ENCODE measurements at places on chromosomes 3 and 15.

DNA sequence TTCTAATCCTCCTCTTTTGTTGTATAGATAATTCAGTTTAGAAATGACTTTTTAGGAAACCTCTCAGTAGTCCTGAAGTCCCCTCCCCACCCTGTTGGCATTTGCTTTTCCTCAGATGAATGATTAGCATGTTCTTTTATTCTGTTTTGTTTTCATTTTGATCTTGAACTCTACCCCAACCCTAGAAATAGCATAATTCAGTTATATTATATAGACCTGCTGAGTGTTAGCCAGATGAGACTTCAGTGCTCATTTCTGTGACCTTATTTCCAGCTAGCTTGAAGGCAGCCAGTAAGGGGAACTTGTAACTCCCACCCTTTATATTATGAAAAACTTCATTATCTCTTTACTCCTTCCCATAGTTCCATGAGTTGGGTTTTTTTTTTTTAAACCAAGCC lies 41.2 kb downstream of the SNRK start:
- no peak for DNase-seq

GRCh38 chr3:179482857-179483256 lies 31.6 kb upstream of the GNB4 start:
- DNase-seq, result no peak

DNA sequence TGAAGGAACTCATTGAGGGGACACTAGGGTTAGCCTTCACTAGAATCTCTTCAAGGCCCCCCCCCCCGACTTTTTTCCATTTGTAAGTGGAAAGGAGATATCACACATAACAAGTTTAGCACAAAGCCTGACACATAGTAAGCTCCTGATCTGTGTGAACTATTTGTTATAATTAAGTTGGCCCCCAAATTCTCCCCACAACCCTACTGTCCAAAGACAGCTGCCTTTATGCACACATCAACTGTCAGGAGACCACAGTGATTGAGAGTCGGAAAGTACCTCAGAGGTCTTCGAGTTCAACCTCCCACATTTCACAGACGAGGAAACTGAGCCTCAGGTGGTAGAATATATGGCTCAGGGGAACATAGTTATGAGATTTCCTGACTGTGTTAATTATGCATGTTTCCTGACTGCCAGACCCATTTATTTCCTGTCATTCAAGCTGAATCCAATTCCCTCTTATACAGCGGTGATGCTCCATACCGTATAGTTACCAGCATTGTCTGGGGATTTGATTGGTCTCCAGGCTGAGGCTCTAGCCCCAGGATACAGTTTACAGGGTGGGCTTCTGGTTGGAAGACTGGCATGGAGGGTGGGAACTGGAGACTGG lies 227.4 kb upstream of the CMC1 start:
- DNase-seq, result no peak

DNA sequence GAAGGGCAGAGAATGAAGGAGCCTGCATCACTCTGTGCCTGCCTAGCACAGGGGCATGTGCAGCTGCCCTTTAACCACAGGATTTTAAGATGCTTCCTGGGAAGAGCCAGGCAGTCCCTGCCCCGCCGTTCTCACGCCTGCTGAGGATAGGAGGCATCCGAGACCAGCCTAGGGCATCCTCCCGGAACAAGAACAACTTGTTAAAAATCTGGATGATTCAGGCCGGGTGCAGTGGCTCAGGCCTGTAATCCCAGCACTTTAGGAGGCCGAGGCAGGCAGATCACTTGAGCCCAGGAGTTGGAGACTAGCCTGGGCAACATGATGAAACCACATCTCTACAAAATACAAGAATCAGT lies 15.2 kb downstream of the NRROS start:
- DNase-seq, result no peak

GRCh38 chr3:133535971-133536881 lies 37.3 kb upstream of the CDV3 start:
- no peak for DNase-seq

DNA sequence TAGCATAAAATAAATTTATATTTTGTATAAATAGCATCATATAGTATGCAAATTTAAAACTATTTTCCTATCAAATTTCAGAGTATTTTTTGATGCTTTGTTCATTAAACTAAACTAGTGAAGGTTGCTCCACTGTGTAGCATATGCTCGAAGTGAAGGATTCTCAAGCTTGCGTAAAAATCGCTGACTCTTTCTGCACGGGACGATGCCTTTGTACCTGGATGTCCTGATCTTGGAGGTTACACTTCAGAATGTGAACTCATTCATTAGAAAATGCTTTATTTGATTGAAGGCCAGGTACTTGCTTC lies 305.0 kb downstream of the WDR72 start:
- DNase-seq, result no peak

DNA sequence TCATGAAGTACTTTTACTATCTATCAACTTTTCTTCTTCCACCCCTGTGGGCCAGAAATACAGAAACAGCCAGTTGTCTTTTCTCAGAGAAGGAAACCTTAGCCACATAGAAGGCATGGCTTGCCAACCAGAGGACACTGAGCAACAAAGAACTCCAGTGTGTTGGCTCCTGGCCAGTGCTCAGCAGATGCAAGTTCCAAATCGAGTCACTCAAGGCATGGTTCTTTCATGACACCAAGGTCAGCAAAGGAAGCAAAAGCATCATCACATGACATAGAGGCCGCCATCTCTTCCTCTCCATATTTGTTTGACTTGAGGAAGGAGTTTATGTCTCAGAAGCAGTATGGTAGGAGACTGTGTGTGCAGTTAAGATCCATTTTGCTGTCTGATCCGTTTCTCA lies 92.2 kb downstream of the MYLK start:
- DNase-seq, result peak; percentile 2

DNA sequence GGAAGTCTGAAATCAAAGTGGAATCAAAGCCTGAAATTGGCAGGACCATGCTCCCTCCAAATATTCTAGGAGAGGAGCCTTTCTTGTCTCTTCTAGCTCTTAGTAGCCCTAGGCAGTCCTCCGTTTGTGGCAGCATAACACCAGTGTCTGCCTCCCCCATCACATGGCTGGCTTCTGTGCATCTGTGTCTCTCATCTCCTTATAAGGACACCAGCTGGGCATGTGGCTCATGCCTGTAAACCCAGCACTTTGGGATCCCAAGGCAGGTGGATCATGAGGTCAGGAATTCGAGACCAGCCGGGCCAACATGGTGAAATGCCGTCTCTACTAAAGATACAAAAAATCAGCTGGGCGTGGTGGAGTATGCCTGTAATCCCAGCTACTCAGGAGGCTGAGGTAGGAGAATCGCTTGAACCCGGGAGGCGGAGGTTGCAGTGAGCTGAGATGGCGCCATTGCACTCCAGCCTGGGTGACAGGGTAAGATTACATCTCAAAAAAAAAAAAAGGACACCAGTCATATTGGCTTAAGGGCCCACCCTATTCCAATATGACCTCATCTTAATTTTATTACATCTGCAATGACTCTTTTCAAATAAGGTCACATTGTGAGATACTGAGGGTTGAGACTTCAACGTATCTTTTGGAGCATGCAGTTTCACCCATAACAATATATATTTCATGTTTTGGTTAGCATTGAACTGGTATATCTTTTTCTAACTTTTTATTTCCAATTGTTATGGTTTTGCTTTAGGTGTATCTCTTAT lies 148.0 kb upstream of the TPM1 start:
- DNase-seq, result no peak

DNA sequence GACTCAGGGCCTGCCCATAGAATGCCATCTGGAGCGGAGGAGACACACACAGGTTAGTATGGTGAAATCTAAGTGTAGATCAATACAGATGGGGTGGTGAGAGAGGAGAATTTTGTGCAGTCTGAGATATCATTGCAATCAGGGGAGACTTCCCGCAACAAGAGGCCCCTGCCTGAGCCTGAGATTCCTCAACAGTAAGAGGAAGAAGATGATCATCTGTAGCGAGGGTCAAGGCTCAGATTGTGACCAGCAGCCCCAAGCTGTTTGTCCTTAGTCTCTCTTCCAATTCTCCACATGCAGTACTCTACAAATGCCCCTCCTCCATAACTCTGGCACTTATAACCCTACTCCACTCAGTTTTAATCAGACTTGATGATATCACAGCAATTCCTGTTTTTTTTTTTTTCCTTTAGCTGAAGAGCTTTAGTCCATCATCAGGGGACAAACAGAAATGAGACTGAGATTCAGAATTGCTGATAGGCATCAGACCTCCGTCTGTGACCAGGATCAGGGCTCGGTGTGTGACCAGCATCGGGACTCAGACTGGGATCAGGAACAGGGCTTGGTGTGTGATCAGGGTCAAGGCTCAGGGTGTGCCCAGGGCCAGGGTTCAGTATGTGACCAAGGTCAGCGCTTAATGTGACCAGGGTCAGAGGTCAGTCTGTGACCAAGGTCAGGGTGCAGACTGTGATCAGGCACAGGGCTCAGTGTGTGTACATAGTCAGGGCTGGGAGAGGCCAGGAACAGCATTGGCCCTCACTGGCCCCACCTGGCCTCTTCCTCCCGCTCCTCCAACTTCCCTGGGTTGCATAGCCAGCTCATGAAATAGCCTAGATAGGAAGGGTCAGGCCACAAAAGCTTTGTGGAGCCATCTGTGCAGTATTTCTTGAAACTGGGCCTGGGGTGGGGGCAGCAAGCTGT lies 14.1 kb downstream of the LOXL1 start:
- no peak for DNase-seq

GRCh38 chr3:5465183-5465582 lies 277.7 kb downstream of the EDEM1 start:
- DNase-seq, result no peak

Data from activated CD4-positive, alpha-beta T cell treated with anti-CD3 and anti-CD28 coated beads, Interleukin-10, Interleukin-2, amounts not matched to agents 100 ng/mL and 50 ng/mL, durations not matched to agents 16 hours and 8 hours (primary cell).